Stimulated activated CD4-positive, alpha-beta T cell treated with anti-CD3 and anti-CD28 coated beads, Interleukin-2, amount 100 ng/mL, for 4 hours (primary cell): ENCODE measurements at places on chromosomes 4 and X.

GRCh38 chrX:1679238-1679637 lies 64.4 kb downstream of the ASMT start:
- no peak for DNase-seq

DNA sequence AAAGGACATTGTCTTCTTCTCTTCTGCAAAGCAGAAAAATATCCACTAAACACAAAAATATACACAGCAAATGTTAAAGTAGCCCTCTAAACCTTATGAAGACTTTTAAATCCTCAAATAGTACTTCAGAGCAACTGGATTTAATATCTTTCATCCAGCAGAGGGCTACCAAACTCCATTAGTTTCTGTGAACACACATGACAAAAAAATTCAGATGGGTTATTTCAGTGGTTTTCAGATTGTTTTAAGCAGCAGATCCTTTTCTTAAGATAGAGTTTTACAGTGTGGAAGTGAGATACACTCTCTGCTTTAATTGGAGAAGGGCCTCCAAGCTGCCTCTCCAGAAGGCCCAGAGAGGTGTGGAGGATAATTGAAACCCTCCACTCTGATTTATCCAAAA lies 56.7 kb downstream of the ANK2 start:
- DNase-seq, result no peak

DNA sequence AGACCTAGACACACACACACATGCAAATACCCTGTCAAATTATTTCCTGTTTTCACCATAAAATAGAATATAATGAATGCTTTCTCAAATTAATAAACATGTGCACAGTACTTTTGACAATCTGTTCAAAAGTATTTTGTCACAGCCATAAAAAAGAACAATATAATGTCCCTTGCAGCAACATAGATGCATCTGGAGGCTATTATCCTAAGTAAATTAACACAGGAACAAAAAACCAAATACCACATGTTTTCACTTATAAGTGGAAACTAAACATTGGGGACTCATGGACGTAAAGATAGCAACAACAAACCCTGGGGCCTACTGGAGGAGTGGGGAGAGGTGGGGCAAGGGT lies 15.5 kb downstream of the RAB40A start:
- no peak for DNase-seq

DNA sequence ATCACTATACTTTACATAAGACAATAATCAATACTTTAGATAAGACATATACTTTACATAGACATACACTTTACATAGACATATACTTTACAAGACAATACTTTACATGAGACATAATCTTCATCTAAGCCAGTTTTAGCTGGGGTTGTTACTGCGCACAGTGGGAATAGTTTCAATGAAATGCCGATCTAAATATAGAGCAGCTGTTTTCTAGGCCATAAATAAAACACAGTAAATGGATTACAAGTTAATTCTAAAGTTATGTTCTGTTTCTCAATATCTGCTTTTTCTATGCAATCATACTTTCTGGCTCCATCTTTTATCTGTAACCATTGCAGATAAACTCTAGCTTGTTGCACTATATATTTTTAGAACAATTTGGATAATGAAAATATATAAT lies 1470.6 kb upstream of the PABPC4L start:
- no peak for DNase-seq

DNA sequence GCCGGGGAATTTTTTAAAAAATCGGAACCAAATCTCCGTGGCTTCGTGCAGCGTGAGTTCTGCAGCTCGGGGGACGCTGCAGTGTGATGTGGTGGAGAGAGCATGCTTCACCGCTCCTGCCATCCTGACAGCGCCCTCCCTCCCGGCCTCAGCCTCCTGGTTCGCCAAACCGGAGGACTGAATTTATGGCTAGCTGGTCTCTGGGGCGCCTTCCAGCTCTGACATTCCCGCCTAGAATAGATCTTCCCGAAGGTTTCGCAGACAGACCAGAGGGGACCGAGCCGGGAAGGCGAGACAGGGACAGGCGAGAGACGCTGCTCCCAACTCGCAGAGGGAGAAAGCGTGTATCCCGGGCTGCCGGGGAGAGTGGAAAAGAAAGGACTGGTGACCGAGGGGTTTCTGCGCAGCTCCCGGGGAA lies 25.9 kb downstream of the HOPX start:
- DNase-seq, result no peak

DNA sequence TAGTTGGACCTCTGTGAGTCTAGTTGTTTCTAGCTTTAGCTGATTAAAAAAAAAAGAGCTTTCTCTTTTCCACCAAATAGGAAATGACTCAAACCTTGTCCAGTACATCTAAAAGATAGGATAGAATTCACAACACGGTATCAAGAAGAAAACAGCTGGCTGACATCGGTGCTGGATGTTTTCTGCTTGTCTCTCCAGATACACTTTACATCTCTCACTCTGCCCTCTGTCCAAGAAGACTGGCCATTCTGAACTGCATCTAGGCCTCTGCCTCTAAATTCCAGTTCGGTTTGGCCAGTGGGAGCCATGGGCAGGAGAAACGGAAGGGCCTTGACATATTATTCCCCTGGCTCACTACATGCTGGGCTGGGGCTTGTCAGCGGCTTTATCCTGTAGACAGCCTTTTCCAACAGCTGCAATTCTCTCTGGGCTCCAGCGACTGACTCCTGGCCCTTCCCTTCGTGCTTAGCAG lies 57.3 kb upstream of the SHISA3 start:
- DNase-seq, result no peak
